Heart right ventricle (tissue), 16 donors: ENCODE measurements at places on chromosomes 12 and 14. TPM values are rescaled to one million over a fixed set of nuclear protein-coding genes. Genes with fewer than 3 reads are reported as not detected.

Gene FIGNL2
- 0.37 TPM for total RNA-seq

Gene KRT79
- not detected for total RNA-seq

Gene TPPP2
- total RNA-seq = 0.28 TPM

Gene EIF2S3B
- total RNA-seq = 1.4 TPM

Gene CFAP251
- total RNA-seq = 1.2 TPM

Gene GPR65
- total RNA-seq = 0.24 TPM

Gene TCL1A
- not detected for total RNA-seq

GRCh38 chr14:48563489-48563888, 888.1 kb upstream of the MDGA2 start:
- no peak overlapping the region for H3K27ac ChIP-seq
- H3K36me3 ChIP-seq = no peaks in the 10 kb centered on the region
- H3K4me1 ChIP-seq = no peaks in the 10 kb centered on the region
- H3K4me3 ChIP-seq = no peak overlapping the region

DNA sequence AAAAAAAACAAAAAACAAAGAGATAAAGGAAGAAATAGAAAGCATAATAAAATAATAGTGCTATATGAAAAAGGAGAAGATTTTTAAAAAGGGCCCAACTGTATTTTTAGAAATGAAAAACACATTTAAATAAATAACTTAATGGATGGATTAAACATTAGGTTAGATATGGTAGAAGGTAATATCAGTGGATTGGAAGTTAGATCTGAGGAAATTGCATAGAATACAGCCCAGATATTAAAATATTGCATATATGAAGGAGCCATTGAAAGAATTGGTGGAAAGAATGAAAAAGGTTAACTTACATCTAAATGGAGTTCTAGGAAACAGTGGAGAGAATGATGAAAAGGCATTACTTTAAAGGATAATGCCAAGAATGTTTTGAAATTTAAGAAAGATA, 27.8 kb downstream of the CACNA1C start:
- no peak for DNase-seq
- no peaks in the 10 kb centered on the region for H3K27me3 ChIP-seq
- H3K36me3 ChIP-seq = peaks cover 5% of the 10 kb centered on the region
- no peak overlapping the region for H3K4me3 ChIP-seq
- H3K4me1 ChIP-seq = peaks cover 62% of the 10 kb centered on the region

DNA sequence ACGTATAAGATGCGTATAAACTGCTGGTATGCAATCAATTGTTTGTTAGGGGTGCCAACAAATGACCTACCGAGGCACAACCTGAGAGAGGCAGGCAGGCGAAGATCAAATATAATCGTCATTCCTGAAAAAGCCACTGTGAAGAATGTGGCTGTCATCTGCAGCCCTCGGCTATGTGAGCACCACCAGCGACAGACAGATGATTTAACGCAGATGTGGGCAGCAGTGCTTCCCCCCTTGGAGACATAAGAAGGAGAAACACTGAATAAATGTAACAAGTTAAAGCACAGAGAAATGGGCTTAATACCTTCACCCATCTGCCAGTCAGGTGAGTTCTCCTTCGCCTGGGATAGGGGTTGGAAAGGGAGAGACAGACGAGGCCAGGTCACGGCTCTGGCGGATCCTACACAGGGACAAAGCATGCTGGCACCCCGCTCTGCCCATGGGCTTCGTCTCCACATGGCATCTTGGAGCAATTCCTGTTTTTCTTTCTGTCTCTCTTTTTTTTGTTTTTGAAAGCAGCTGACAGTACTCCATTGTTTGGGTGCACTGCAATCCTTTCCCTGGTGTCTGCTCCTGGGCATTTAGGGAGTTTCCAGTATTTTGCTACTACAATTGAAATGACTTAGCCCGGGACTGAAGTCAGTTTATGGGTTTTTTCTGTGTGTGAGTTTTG, 28.1 kb downstream of the TNFAIP2 start:
- peaks cover 2% of the 10 kb centered on the region for H3K27me3 ChIP-seq
- H3K4me3 ChIP-seq = no peak overlapping the region
- peaks cover 8% of the 10 kb centered on the region for H3K4me1 ChIP-seq
- no peaks in the 10 kb centered on the region for H3K36me3 ChIP-seq
- DNase-seq = no peak

DNA sequence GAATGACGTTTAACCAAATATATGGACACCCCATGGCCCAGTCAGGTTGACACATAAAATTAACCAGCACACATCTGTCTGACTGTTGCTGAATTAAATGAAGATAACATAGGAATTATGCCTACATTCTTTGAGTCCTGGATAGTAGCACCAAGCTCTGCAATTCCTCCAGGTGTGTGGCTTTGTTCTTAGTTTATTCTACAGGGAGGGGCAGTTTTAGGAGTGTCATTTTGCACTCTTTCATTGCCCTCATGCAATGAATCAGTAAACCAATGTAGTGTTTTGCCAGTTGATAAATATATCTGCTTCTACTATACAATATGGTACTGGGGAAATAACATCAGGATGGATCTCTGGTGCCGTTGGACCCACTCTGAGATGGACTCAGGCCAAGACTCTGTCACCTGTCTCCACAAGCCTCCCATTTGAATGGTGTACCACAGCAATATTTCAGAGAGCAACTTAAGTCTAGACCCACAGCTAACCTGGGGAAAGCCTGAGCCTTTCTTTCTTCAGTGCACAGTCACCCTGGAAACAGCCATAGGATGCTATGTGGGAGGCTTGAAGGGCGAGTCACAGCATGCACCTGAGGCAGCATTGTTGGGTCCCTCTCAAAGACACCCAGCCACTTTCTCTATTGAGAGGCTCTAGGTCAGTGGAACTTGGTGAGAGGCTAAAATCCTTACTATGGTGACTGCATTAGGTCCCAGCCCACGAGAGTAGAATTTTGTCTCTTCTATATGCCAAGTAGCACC, 73.2 kb downstream of the ANO4 start:
- no peaks in the 10 kb centered on the region for H3K4me1 ChIP-seq
- H3K27me3 ChIP-seq = no peaks in the 10 kb centered on the region
- DNase-seq = no peak
- H3K27ac ChIP-seq = no peak overlapping the region
- no peak overlapping the region for H3K4me3 ChIP-seq

DNA sequence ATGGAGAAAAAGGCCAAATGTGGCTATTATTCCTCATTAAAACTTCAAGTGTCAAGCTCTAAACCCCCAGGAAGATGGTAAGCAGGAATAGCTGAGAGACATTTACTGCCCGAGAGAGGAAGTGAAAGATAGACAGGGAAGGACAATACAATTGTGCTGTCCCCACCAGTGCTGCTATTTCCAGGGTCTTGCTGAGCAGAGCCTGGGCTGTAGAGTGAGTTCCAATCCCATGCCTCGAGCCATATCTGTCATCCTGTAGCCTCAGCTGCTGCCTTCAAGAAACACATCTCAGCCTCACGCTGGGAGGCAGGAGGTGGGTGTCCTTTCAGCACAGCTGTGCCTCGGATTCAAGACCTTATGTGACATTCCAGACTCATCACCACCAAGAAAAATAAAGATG, 114.0 kb downstream of the RPAP3 start:
- H3K4me3 ChIP-seq = no peak overlapping the region
- H3K27ac ChIP-seq = peak overlapping the region; percentile 46
- H3K27me3 ChIP-seq = no peaks in the 10 kb centered on the region
- DNase-seq = no peak

DNA sequence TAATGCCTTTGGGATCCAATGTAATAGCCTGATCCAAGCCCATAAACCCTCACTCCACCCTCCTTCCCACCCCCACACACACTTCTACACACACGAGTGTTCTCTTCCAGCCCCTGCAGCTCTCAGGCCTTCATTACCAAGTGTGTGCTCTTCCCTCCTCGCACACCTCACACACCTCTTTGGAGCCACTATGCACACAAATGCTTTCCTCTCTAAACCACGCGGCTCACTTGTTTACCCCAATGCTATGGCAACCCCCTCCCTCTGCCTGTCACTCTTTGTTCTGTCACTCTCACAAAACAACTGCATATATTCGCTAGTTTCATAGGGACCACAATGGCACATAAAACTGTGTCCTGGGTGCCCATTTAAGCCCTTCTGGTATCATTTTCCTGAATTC, 35.1 kb downstream of the PPP2R5E start:
- H3K4me1 ChIP-seq = peaks cover 5% of the 10 kb centered on the region
- no peaks in the 10 kb centered on the region for H3K27me3 ChIP-seq
- H3K36me3 ChIP-seq = no peaks in the 10 kb centered on the region
- H3K4me3 ChIP-seq = no peak overlapping the region
- H3K27ac ChIP-seq = no peak overlapping the region

- peak overlapping the region; percentile 96 for H3K27ac ChIP-seq
- no peaks in the 10 kb centered on the region for H3K27me3 ChIP-seq
- H3K36me3 ChIP-seq = no peaks in the 10 kb centered on the region
- DNase-seq = no peak
- peaks cover 28% of the 10 kb centered on the region for H3K4me1 ChIP-seq
These were observed 823 bp upstream of the RAB5B start for GRCh38 chr12:55972911-55973598.

- H3K36me3 ChIP-seq = no peaks in the 10 kb centered on the region
- no peaks in the 10 kb centered on the region for H3K27me3 ChIP-seq
- H3K4me3 ChIP-seq = no peak overlapping the region
- H3K27ac ChIP-seq = no peak overlapping the region
- H3K4me1 ChIP-seq = no peaks in the 10 kb centered on the region
These were observed 30.3 kb upstream of the PELI2 start for GRCh38 chr14:56087671-56088471.

DNA sequence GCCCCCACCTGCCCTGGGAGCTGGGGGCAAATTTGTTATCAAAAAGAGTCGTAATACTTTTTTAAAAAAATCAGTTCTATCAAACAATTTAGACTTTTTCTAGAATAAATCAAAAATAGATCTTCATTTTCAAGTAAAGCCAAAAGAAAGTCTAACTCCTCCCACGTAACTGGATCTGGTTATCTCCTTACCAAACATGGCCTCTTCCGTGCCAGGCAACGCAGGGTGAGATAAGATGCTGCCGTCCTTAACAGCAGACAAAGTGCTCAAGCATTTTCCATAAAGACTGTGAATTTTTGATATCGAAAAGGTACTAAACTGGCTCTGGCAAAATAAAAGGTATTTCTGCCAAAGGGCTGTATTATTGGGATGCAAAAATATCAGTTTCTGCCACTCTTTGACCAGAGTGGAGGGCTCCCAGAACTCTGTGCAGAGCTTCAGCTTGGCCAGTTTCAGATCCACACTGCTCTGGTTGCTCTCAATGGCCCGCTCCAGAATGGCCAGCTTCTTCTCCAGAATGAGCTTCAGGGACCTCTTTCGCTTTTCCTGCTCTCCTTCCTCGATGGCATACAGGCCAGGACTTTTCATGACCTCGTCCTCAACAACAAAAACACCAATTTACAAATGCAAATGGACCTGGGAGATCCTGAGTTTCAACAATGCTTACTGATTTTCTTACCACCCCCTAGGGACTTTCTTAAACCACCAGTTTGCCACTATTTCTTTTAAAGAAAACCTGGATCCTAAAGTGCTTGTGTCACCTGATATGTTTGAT, 29.0 kb downstream of the NRDE2 start:
- H3K27me3 ChIP-seq = no peaks in the 10 kb centered on the region
- H3K4me1 ChIP-seq = peaks cover 36% of the 10 kb centered on the region
- DNase-seq = no peak
- peak overlapping the region; percentile 47 for H3K27ac ChIP-seq
- H3K36me3 ChIP-seq = peaks cover 3% of the 10 kb centered on the region
- H3K4me3 ChIP-seq = no peak overlapping the region

- DNase-seq = no peak
- no peak overlapping the region for H3K27ac ChIP-seq
- H3K27me3 ChIP-seq = no peaks in the 10 kb centered on the region
- H3K4me3 ChIP-seq = no peak overlapping the region
- H3K4me1 ChIP-seq = no peaks in the 10 kb centered on the region
These were observed 1387.5 kb downstream of the LRFN5 start for GRCh38 chr14:42994051-42994736.

GRCh38 chr12:24394246-24394645, 444.8 kb upstream of the SOX5 start:
- no peaks in the 10 kb centered on the region for H3K27me3 ChIP-seq
- no peak overlapping the region for H3K27ac ChIP-seq
- H3K36me3 ChIP-seq = no peaks in the 10 kb centered on the region
- no peaks in the 10 kb centered on the region for H3K4me1 ChIP-seq
- no peak overlapping the region for H3K4me3 ChIP-seq

DNA sequence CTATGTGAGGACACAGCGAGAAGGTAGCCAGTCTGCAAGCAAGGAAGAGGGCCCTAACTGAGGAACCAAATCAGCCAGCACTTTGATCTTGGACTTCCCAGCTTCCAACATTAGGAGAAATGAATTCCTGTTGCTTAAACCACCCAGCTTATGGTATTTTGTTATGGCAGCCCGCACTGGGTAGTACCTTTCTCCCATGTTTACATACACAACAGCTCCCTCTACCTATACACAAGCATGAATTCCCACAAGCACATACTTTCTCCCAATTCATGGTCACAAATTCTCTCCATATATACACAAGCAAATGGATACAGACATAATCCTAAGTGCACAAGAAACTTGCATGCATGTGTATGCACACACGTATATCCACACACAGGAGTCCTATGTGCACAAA, 7.4 kb downstream of the ITGB7 start:
- peaks cover 14% of the 10 kb centered on the region for H3K4me1 ChIP-seq
- no peak for DNase-seq
- H3K27ac ChIP-seq = no peak overlapping the region
- no peaks in the 10 kb centered on the region for H3K36me3 ChIP-seq
- H3K27me3 ChIP-seq = no peaks in the 10 kb centered on the region
- H3K4me3 ChIP-seq = no peak overlapping the region

- no peaks in the 10 kb centered on the region for H3K27me3 ChIP-seq
These were observed 194.2 kb downstream of the SYT10 start for GRCh38 chr12:33245434-33245833.

DNA sequence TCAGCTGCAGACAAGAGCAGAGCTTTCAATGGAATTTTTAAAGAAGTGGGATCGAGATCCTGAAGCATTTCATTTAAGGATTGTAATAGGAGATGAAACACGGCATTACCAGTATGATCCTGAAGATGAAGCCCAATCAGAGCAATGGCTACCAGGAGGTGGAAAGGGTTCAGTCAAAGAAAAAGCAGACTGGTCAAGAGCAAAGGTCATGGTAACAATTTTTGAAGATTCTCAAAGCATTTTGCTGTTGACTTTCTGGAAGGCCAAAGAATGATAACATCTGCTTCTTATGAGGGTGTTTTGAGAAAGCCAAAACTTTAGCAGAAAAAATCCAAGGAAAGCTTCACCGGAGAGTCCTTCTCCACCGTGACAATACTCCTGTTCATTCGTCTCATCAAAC, 204.3 kb upstream of the EEA1 start:
- H3K4me1 ChIP-seq = no peaks in the 10 kb centered on the region
- H3K27me3 ChIP-seq = no peaks in the 10 kb centered on the region
- H3K4me3 ChIP-seq = no peak overlapping the region
- no peak for DNase-seq
- no peaks in the 10 kb centered on the region for H3K36me3 ChIP-seq
- no peak overlapping the region for H3K27ac ChIP-seq

DNA sequence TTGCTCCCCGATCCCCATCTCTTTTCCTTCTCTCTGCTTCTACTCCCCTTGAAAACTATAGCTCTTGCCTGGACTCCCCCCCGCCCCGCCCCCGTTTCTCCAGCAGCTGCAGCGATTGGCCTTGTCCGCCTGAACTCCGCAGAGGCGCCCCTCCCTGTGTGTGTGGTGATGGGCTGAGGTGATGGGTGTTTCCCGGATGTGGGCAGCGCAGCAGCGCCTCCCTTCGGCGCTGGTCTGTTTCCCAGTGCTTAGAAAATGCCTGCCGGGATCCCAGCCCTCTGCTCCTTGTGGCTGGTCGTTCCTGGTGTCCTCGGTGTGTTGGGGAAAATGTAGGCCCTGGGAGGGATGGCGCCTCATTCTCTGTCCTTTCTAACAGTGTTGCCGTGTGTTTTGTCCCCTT, 43.3 kb downstream of the GALNT8 start:
- no peak overlapping the region for H3K27ac ChIP-seq
- H3K4me1 ChIP-seq = peaks cover 13% of the 10 kb centered on the region
- no peak for DNase-seq
